Vagina (tissue), 2 donors: ENCODE measurements at places on chromosomes 1 and 21.
A peak's percentile ranks its signal among the peaks of the same experiment; 100 is the strongest.

DNA sequence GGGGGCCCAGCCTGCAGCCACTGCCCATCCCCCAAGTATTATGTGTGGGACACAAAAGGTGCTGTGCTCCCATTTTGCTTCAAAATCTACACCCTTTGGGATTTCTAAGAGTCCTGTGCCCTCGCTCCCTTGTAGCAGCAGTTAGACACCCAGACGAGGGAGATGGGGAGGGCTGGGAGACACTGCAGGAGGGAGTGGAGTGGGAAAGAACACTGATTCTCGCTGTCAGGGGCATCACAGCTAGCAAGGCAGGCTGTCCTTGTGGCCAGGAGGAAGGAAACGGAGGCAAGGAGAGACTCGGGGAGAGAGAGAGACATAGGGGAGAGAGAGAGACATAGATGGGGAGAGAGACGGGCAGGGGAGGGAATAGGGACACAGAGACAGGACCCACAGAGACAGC is 38.5 kb downstream of the CSMD2 start:
- DNase-seq = peak; percentile 62

DNA sequence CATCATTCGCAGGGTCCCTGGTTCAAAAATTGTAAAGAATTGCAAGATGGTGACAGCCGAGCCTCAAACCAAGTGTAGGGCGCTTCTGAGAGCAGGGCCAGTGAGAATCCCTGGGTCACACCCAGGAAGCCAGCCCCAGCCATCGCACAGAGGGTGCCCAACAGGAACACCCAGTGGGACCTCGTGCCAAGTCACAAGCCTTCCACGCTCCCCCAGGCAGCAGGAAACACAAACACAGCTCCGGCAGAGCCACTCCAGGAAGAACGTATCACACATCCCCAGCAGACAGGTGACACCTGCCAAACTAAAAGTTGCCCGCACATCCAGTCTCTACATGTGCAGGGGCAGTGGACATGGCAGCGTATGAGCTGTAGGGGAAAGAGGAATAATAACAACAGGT is 20.2 kb downstream of the DHRS3 start:
- DNase-seq = no peak

GRCh38 chr1:212315907-212316306 is 30.7 kb downstream of the PPP2R5A start:
- DNase-seq = no peak

- no peak for DNase-seq
These were observed 27.9 kb upstream of the HJV start for GRCh38 chr1:146049436-146049835.

- DNase-seq = no peak
These were observed 92.1 kb downstream of the LRRC8C start for GRCh38 chr1:89725011-89725370.

- DNase-seq = no peak
These were observed 4.2 kb downstream of the CELA2A start for GRCh38 chr1:15460708-15461095.

GRCh38 chr1:71377886-71378285 is 297.1 kb upstream of the ZRANB2 start:
- DNase-seq = no peak
